ENCODE measurements at places on chromosomes 16 and 17. TPM values are rescaled to one million over a fixed set of nuclear protein-coding genes. Genes with fewer than 3 reads are reported as not detected.
A peak's percentile ranks its signal among the peaks of the same experiment; 100 is the strongest.

JPH3 gene
- total RNA-seq: not detected

KIF18B gene
- 2.1 TPM for total RNA-seq

HSF4 gene
- 6.4 TPM for total RNA-seq

NTN1 gene
- 0.11 TPM for total RNA-seq

MMP28 gene
- not detected for total RNA-seq

KRTAP1-5 gene
- 49.2 TPM for total RNA-seq

KRTAP17-1 gene
- not detected for total RNA-seq

ADCY7 gene
- 87.4 TPM for total RNA-seq

GRCh38 chr17:5020502-5021023 lies 14.7 kb downstream of the SLC52A1 start:
- no peaks in the 10 kb centered on the region for H3K27me3 ChIP-seq
- H3K27ac ChIP-seq: no peak overlapping the region
- no peaks in the 10 kb centered on the region for H3K4me1 ChIP-seq
- no peak for DNase-seq
- peaks cover 25% of the 10 kb centered on the region for H3K36me3 ChIP-seq

DNA sequence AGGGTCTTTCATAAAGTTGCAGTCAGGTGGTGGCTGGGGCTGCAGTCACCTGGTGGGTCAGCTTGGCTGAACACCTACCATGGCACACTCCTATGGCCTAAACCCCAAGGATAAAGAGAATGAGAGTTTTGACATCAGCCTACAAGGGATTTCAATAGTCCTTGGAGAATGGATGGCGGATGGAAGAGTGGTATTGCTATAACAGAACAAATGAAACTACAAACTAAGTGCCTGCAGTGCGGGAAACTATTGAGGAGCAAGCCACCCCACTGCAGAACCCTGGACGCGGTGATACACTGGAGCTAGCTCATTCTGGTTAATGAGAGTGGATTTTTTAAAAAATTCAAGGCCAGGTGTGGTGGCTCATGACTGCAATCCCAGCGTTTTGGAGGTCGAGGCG lies 3.0 kb upstream of the PRPSAP2 start:
- no peak overlapping the region for H3K27ac ChIP-seq
- DNase-seq: no peak
- peaks cover 11% of the 10 kb centered on the region for H3K4me1 ChIP-seq
- no peaks in the 10 kb centered on the region for H3K36me3 ChIP-seq

GRCh38 chr17:29091606-29092289 lies 48.8 kb downstream of the PIPOX start:
- no peaks in the 10 kb centered on the region for H3K27me3 ChIP-seq
- no peaks in the 10 kb centered on the region for H3K36me3 ChIP-seq
- no peak overlapping the region for H3K4me3 ChIP-seq
- H3K4me1 ChIP-seq: no peaks in the 10 kb centered on the region
- H3K27ac ChIP-seq: no peak overlapping the region
- no peak for DNase-seq

DNA sequence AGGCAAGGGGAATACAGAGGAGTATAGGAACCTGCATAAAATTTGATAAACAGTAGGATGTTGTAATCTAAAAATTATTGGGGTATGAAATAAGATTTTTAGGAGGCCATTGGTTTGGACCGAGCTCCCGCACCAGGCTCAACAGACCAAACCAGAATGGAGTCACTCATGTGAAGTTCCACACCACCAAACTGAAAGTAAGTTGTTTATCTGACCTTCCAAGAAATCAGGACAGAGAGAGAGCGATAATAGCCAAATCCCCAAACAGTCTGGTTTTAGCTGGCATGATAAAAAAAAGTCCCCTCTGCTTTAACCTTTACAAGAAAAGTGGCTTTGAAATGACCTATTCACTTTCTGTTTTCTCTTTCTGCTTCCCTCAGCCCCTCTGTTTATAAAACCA lies 45.7 kb upstream of the SIAH1 start:
- H3K27ac ChIP-seq: no peak overlapping the region
- no peaks in the 10 kb centered on the region for H3K36me3 ChIP-seq
- H3K4me1 ChIP-seq: no peaks in the 10 kb centered on the region
- no peak for DNase-seq
- no peak overlapping the region for H3K4me3 ChIP-seq

DNA sequence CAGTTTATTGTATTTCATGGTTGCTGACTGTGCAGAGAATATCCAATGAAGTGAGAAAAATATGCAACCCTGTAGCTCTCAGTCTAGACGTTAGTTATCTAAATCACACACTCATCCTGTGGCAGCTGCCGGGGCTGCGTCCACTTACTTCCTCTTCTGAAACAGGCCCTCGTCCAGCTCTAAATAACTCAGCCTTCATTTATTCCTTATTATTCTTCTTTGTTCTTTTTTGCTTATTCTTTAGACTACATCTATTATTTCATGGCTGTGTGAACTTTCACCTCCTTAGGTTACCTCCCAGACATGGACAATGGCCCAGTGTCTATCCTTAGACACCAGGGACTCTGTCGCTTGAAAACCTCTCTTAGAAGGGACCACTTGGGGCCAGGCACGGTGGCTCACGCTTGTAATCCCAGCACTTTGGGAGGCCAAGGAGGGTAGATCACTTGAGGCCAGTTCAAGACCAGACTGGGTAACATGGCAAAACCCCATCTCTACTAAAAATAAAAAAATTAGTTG lies 3.4 kb upstream of the THUMPD1 start:
- no peak overlapping the region for H3K4me3 ChIP-seq
- no peak for DNase-seq
- H3K27ac ChIP-seq: no peak overlapping the region
- peaks cover 7% of the 10 kb centered on the region for H3K4me1 ChIP-seq
- H3K27me3 ChIP-seq: no peaks in the 10 kb centered on the region

DNA sequence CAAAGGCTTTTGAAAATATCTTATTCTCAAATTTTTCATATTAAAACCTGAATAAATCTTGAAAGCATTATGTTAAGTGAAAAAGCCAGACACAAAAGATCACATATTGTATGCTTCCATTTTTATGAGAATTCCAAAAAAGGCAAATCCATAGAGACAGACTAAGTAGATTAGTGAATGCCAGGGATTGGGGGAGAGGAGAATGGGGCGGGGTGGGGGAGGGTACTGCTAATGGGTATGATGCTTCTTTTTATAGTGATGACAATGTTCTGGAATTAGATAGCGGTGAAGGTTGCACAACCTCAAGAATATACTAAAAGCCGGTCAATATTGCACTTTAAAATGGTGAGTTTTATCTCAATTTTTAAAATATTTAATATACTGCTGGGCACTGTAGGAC lies 44.0 kb downstream of the XPO6 start:
- no peak overlapping the region for H3K4me3 ChIP-seq
- no peaks in the 10 kb centered on the region for H3K27me3 ChIP-seq
- peaks cover 18% of the 10 kb centered on the region for H3K4me1 ChIP-seq

DNA sequence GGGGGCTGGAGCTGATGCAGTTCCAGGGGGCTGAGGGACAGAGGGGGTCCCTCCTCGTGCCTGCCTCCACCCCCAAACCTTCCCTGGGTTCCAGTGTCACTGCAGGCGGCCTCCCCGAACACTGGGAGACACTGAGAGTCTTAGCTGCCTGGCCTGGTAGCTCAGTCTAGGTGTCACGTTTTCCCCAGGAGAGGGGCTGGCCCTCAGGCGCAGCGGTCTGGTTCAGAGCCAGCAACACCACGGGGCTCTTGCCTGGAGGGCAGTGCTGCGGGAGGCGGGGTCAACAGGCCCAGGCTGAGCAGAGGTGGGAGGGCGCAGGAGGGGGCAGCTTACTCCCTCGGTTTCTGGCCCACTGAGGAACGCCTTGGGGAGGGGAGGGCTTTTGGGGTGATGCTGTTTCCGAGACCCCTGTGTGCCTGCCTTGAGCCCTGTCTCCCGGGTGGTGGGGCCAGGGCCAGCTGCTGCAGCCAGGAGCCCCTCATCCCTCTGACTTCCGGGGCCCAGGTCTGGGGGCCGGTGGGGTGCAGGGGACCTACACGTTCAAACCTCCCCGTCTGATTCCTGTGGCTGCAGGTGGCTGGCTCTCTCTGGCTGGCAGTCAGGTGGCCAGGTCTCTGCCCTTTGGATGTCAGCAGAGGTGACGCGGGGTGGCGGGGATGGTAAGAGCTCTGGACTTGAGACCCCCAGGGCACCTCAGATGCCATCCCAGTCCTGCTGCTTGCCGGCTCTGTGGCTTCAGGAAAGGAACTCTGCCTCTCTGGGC lies 89.3 kb upstream of the GSE1 start:
- H3K27ac ChIP-seq: no peak overlapping the region
- no peaks in the 10 kb centered on the region for H3K36me3 ChIP-seq
- H3K4me1 ChIP-seq: no peaks in the 10 kb centered on the region
- DNase-seq: no peak

- no peaks in the 10 kb centered on the region for H3K36me3 ChIP-seq
- peaks cover 27% of the 10 kb centered on the region for H3K4me1 ChIP-seq
These were observed 4.4 kb downstream of the LDHD start for GRCh38 chr16:75111961-75112733.

GRCh38 chr17:50688245-50688644 lies 19.5 kb downstream of the ANKRD40 start:
- H3K27me3 ChIP-seq: no peaks in the 10 kb centered on the region
- no peak overlapping the region for H3K4me3 ChIP-seq
- no peaks in the 10 kb centered on the region for H3K36me3 ChIP-seq
- H3K27ac ChIP-seq: no peak overlapping the region
- no peak for DNase-seq
- H3K4me1 ChIP-seq: peaks cover 52% of the 10 kb centered on the region

GRCh38 chr16:3595521-3596021 lies 15.8 kb downstream of the SLX4 start:
- no peak overlapping the region for H3K27ac ChIP-seq
- no peaks in the 10 kb centered on the region for H3K36me3 ChIP-seq
- H3K4me1 ChIP-seq: no peaks in the 10 kb centered on the region
- H3K27me3 ChIP-seq: no peaks in the 10 kb centered on the region

GRCh38 chr16:86515777-86516622 lies 5.7 kb downstream of the FOXF1 start:
- no peak overlapping the region for H3K27ac ChIP-seq
- H3K4me3 ChIP-seq: peak overlapping the region; percentile 50
- peaks cover 5% of the 10 kb centered on the region for H3K27me3 ChIP-seq

- H3K4me3 ChIP-seq: no peak overlapping the region
- no peaks in the 10 kb centered on the region for H3K27me3 ChIP-seq
- no peaks in the 10 kb centered on the region for H3K36me3 ChIP-seq
These were observed 102.7 kb downstream of the SDK2 start for GRCh38 chr17:73541561-73541981.

- H3K4me1 ChIP-seq: peaks cover 11% of the 10 kb centered on the region
- H3K27ac ChIP-seq: peak overlapping the region; percentile 38
- peak; percentile 95 for DNase-seq
- no peaks in the 10 kb centered on the region for H3K36me3 ChIP-seq
These were observed 42.3 kb downstream of the FZD2 start for GRCh38 chr17:44599298-44600175.

Measured in GM23248 (cell line).